ENCODE measurements at places on chromosomes 3 and 15.
A peak's percentile ranks its signal among the peaks of the same experiment; 100 is the strongest.

GRCh38 chr3:52140769-52141168 lies 13.5 kb downstream of the POC1A start:
- DNase-seq: no peak

- DNase-seq: no peak
Measured at GRCh38 chr3:72538070-72538745, 310.0 kb downstream of the SHQ1 start.

- no peak for DNase-seq
Measured at GRCh38 chr15:71435552-71435951, 320.3 kb downstream of the THSD4 start.

GRCh38 chr3:44674211-44674610 lies 25.7 kb downstream of the ZNF35 start:
- no peak for DNase-seq

DNA sequence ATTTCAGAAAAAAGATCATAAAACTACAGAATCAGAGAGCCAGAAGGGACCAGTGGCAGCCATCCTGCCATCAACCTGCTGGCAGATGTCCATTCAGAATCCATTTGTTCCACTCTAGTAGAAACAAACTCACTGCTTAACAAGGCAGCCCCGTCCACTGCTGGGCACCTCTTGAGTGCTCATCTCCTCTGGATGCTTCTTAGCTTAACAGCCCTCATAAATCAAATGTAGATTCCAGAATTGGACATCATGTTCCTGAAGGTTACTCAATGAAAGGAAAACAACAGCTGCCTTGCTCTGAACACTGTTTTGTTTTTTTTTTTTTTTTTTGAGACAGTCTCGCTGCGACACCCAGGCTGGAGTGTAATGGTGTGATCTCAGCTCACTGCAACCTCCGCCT lies 37.3 kb downstream of the ABCC5 start:
- DNase-seq: no peak

DNA sequence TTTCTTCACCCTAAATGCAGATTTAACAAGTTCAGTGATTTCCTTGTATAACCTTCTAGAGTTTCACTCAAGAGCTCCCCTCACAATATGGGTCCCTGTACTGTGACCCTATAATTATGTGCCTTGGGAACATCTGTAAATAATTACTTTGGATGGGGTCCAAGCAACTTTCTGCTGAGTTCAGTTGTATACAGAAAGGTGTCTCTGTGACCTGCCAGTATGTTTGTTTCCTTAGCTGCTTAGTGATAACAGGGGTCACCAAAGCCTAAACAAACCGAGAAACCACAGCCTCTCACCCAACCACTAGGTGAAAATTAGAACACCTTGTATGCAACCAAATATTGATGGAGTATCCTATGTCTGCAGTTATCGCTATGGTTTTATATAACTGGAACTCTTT lies 29.8 kb upstream of the SLC25A36 start:
- no peak for DNase-seq

GRCh38 chr15:33678176-33678575 lies 290.1 kb upstream of the CHRM5 start:
- DNase-seq: no peak

GRCh38 chr3:99323940-99324339 lies 314.5 kb upstream of the COL8A1 start:
- no peak for DNase-seq

DNA sequence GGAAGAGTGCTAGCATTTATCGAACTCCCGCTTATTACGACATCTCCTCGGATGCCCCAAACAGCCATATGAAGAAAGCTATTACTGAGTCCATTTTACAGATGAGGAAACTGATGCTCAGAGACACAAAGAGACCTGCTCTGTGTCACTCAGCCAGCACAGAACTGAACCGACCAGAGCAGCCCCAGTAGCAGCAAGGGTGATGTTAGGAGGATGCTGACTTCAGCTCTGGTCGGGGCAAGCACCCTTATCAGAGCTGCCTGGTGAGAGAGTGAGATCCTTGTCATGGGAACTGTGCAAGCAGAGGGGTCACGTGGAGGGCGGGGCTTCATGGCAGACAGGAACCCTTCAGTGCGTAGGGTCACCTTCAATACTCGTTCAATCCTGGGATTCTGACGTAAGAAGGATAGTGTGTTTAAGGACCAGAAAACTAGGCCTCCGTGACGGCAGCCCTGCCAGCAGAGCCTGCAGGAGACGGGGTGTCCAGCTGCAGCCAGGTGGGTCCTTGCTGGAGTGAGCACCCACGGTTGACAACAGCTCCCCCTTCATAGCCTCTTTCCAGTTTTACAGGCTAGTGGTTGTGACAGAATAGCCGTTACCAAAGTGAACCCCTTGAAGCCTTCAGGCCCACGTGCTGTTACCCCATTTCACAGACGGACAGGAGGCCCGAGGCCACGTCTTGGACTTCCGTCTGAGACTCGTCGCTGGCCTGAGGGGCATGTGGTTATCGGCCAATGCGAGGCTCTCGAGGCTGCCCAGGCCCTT lies 12.0 kb upstream of the IQSEC1 start:
- DNase-seq: no peak

- no peak for DNase-seq
Measured at GRCh38 chr3:10472877-10473440, 32.4 kb downstream of the ATP2B2 start.

DNA sequence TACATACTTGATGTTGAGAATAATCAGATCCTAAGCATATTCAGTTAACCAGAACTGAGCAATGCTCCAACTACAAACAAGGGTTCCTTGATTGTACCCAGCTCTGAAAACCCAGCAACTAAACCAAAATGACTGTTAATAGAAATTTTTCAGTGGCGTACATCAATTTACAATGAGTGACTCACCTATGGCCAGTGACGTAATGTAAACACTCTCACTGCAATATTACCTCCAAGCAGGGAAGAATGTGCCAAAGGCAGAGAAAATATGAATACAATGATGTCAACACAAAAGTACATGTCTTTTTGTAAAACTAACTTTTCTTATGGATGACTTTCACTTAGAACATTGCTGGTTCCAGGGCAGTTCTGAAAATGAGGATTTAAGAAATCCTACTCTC lies 611.3 kb downstream of the EDEM1 start:
- DNase-seq: no peak

GRCh38 chr3:146250449-146251382 lies at the start of gene PLSCR4:
PLSCR4 (minus strand) TSS chr3:146251105; CDS start chr3:146222071, 29,034 bp downstream.
- DNase-seq: no peak

DNA sequence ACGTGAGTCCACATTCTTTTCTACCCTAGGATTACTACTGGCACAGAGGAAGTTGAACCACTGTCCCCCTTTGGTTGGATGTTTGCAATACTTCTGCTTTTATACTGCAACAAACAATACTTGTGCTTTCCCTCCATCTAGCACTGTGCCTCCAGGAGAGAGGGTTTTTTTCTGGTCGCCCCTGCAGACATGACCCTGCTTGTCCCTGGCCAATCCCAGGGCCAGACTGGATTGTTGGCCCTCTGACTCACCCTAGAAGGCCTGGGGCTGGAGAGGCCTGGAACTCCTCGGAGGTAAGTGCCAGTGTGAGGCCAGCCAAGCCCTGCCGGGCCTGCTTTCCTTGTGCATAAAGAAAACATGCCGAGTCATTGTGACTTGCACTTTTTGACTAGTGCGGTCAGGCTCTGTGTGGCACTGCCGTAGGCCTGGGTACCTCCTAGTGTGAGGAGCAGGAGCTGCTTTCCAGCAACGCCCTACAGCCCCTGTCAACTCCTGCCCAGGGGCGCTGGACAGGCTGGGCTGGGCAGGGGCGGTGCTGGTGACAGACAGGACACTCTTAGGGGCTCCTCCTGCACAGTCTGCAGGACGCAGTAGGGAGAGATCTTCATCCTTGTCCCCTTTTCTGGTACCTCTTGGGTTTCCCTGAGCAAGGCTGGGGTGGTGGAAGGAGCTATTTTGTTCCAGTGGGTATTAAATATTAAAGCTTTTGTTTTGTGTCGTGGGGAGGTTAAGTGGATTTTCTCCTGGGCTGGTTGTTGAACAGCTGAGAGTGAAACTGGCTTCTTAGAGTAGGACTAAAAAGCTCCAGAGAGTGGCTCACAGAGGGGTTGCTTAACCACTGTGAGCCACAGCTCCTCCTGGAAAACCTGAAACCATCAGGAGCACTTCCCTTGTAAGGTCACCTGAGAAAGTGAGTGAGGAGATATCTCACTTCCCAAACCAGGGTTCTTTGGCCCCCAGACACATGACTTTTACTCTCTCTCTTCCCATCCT lies 14.4 kb upstream of the TKT start:
- no peak for DNase-seq

DNA sequence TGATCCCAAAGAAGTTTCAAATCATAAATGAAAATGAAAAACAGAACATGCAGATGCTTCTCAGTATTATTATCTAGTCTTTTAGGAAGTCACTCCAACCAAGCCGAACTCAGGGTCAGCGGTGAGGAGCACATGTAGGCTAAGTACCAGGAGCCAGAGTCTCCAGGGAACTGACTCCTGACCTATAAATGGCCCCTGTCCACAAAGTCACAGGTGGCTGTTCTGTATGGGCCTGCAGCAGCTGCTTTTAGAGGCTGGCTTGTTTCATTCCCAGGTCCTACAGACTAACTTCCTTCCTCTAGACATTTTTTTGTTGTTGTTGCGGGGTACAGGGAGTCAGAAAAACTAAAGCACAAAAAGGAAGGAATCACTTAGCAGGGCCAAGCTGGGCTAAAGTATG lies 54.6 kb downstream of the DAPK2 start:
- DNase-seq: no peak

DNA sequence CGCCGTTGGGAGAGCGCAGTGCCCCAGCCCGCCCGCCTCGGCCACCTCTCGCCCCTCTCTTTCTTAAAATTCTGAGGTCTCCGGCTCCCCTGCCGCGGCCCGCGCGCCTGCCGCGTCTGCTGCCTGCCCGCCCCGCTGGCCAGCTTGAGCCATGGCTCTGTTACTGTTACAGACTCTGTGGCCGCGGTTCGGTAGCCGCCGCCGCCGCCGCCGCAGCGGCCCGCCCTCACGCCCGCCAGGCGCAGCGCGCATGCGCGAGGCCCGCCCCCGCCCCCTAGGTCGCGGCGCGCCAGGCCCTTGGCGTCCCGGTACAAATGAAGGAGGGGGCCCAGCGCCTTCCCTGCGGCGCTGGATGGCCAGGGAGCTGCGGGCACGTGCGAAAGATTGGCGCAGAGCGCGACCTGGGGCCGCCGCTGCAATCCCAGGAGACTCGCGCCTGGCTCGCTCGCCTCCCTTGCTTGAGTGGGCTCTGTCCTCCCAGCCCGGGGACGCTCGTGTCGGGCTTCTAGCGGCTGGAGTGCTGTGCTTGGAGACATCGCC lies at the start of gene ONECUT1:
Gene ONECUT1 (minus strand): TSS at position 168 of the 540 bp plus-strand sequence. CDS start 452 bp downstream, outside the sequence.
- peak; percentile 13 for DNase-seq

GRCh38 chr3:173977747-173978146 lies 580.2 kb downstream of the NLGN1 start:
- DNase-seq: no peak

- no peak for DNase-seq
Measured at GRCh38 chr15:71189718-71190117, 74.4 kb downstream of the THSD4 start.

GRCh38 chr3:12832350-12833221 lies 8.8 kb downstream of the RPL32 start:
- DNase-seq: no peak

DNA sequence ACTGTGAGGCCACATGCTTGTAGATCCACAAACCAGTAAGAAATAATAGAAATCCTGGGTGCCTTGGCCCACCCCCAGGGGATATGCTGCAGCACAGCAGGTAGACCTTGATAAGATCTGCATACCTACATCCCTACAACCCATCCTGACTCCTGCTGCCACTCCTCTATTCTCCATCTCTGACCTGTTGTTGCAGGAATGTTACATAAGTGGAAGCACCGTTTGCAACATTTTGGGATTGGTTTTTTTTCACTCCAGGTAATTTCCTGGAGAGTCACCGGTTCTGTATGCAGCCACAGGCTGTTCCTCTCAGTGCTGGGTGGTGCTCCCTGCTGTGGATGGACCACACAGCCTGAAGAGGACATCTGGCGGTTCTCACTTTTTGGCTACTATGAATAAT lies 16.1 kb upstream of the CSPG5 start:
- DNase-seq: no peak

DNA sequence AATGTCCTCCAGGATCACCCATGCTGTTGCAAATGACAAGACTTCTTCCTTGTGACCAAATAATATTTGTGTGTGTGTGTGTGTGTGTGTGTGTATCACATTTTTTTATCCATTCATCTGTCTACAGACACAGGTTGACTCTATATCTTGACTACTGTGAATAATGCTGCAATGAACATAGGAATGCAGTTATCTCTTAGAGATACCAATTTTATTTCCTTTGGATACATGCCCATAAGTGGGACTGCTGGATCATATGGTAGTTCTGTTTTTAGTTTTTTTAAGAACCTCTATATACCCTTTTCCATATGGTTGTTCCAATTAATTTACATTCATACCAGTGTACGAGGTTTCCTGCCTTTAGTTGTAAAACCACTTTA lies 41.7 kb downstream of the GPR176 start:
- no peak for DNase-seq

GRCh38 chr3:79005084-79005483 lies 762.7 kb downstream of the ROBO1 start:
- no peak for DNase-seq

DNA sequence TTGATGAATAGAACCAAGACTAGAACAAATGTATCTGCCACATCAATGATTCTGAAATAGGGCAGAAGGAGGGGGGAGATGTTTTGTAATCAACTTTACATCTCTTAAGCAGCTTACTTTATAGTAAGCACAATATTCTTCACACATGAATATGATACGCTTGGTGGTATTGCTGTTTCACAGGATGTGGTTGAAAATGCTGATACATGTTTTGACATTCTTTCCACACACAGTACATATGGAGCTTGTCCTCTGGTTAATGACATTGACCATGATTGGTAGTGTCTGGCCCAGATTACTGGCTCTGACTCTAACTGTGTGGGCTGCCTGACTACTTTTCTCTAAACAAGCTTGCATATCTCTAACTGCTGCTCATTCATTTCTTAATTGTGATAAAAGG lies 168.9 kb downstream of the KLHL25 start:
- DNase-seq: no peak

- no peak for DNase-seq
Measured at GRCh38 chr3:175335229-175335628, 476.1 kb downstream of the NAALADL2 start.

GRCh38 chr15:73504885-73505284 lies 61.9 kb downstream of the REC114 start:
- DNase-seq: no peak
